ENCODE measurements at places on chromosomes 1 and 21.

DNA sequence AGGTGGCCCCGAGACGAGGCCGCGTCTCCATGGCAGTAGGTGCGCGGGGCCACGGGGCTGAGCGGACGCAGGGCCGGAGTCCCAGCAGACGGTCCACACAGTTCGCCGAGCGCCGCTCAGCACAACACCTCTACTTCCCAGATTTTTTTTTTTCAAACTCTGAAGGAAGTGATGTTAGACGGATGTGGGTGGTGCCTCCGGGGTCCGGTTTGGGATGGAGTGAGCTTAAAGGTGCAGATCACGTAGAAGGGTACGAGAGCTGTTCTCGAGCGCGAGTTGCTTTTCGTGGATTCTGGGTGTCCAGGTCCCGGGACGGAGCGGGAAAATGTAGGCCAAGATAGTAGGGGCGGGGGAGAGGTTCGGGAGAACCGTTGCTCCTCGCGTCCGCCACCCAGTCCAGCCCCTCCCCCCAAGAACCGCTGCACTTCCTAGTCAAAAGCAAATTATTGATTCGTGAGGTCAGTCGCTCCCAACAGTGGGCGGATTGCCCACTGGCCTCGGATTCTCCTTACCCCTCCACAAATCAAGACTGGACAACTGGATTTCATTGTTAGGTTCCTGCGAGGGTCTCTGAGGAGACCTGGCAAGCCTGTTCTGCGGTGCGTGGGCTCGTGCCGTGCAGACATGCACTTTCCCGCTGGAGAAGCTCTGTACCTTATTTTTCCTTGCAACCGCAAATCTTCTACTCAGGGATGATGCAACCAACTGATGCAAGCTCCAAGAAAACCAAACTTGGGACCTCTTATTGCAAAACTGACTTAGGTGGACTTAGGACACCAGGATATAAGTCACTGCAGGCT, at the start of gene TXNDC12:
Gene TXNDC12, minus strand, starts transcription at position 126 of the 800 bp plus-strand sequence. Its CDS starts 95 bp downstream, at position 31.
- DNase-seq = peak; percentile 72

GRCh38 chr1:70109241-70109640, 96.1 kb downstream of the LRRC40 start:
- no peak for DNase-seq

DNA sequence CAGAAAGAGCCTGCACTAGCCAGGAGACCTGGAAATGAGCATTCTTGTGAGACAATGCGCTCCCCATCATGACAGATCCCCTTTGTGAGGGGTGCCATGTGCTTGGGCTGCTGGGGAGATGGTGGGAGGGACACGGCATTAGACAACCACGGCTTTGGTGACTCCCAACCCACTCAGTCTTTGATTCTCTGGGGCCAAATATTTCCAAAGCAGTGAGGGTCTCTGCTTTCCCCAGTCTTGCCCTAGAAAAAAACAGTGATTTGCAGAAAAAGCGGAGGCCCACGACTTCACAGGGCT, 10.2 kb downstream of the SLC45A3 start:
- no peak for DNase-seq

- no peak for DNase-seq
Measured at GRCh38 chr1:15885269-15885668, 37.8 kb downstream of the SPEN start.

DNA sequence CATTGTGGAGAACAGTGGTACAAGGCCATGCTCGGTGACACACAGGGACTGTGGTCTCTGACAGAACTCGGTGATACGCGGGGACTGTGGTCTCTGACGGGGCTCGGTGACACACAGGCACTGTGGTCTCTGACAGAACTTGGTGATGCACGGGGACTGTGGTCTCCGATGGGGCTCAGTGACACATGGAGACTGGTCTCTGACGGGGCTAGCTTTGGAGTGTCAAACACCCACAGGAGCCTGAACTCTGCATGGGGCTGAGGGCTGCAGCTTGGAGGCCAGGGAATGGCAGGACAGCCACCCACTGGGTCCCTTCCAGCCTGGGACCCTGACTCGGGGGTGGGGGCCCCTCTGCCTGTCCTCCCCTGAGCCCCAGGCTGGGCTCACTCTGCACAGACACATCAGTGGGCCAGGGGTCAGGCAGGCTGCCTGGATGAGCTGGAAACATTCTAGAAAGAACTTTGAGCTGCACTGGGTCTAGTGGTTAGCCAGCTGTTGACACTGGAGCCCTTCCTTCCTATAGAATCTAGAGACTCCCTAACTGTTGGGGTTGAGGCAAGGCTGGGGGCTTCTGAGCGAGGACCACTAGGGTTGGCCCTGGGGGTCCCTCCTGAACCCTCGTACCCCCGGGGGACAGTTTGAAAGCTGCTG, 49.8 kb downstream of the DISP3 start:
- no peak for DNase-seq

- no peak for DNase-seq
Measured at GRCh38 chr1:41827991-41828570, 90.6 kb downstream of the HIVEP3 start.

GRCh38 chr21:34623516-34623915, 8.6 kb upstream of the RCAN1 start:
- no peak for DNase-seq

GRCh38 chr1:71156590-71156989, 75.8 kb upstream of the ZRANB2 start:
- no peak for DNase-seq

DNA sequence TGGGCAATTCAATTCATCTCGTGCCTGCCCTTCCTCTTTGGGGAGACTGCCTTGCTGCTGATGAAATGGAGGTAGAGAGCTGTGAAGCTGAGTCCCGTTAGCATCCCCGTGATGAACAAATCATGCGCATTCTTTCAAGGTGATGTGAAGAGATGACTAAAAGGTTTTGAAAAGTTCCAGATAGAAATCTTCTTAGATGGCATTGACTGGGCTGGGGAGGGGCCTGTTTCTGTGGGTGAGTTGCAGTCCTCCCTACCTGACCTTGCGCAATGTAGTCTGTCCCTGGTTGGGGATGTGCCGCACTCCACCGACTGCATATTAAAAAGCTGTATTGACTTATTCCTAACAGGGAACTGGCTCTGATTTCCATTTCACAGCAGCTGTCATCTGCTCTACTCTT, 49.6 kb downstream of the ST6GALNAC3 start:
- no peak for DNase-seq

DNA sequence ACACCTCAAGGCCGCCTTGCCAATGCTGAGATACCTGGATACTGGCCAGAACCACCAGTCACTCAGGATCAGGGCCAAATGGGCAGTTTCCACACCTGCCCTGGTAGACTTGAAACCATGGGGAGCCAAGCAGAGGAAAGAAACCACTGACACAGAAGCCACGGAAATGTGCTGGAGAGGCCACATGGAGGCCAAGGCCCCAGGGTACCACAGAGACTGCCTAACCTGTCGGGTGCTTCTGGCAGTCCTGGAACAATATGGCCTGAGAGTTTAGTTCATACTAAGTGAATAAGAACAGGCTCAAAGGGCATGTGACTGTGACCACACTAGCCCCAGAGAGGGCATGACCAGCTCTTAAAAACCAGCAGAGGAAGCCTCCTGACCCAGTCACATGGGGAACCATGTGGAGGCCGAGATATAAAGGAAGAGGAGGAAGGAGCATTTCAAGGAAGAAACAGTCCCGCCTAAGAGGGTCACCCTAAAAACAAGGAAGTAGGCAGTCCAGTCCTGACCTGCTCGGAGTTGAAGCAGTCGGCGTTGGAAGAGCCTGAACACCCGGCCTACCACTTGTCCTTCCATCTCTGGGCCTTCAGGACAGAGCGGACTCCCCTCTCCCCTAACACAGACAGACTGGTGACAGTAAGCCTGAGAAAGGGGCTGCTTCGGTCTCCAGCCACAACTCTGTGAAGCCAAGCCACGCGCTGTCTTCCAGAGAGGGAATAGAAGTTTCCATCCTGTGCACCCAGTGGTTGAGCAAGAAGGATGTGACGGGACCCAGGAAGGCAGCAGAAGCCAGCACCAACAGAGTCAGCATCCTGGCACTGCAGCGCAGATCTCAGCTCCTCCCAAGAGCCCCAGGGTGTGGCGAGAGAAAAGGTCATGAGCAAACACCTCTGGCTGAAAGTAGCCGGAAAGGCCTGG, at the start of gene DENND2D:
Gene DENND2D, minus strand, starts transcription at position 766 of the 921 bp plus-strand sequence. Its CDS starts 187 bp downstream, at position 579.
- DNase-seq = peak; percentile 55

DNA sequence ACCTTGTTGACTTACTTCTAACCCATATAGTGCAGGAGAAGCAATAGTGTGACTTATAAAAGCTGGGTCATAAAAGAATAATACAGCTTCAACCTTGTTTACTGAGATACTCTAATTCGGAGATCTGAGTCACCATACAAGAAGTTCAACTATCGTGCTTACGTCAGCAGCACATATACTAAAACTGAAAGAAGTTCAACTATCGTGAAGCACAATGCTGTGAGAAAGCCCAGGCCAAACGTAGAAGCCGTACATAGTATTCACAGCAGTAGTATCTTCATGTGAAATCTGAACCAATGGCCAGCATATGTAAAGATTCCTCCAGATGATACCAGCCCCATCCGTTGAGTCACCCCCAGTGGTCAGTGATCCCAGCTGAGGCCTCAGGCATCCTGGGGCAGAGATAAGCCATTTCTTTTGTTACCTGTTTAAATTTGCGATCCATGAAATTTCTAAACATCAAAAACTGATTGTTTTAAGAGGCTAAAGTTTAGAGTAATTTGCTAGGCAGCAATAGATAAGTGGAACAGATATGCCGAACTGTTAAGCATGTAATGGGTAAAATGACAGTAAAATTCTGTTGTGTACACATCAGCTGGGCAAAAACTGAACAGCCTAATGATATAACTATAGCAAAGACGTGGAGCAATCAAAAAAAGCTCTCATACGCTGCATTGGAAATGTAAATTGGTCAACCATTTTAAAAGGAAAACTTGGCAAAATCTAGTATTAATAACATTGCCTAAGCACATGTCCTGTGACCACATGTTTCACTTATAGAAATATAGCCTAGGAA, 53.9 kb upstream of the SAMD13 start:
- DNase-seq = no peak

GRCh38 chr1:203480084-203480483, 4.5 kb downstream of the PRELP start:
- DNase-seq = no peak

GRCh38 chr1:59419361-59420140, 122.7 kb downstream of the FGGY start:
- no peak for DNase-seq

- DNase-seq = no peak
Measured at GRCh38 chr1:206128196-206128595, 11.0 kb upstream of the AVPR1B start.

DNA sequence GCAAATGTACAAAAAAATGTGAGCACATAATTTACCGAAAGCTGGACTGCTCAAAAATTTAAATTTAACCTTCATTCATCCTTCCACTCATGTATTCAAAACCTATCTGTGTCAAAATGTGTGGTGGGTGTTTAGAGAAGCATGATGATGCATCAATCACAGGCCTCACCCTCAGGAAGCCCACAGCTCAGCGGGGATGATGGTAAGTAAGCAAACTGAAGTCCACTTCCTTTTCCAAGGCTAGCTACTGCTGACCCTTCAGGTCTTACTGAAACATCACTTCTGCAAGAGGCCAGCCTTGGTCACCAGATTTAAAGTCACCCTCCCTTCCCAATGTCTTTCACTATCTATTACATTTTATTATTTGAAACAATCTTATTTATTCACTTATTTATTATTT, 254.5 kb downstream of the DNM3 start:
- DNase-seq = no peak

DNA sequence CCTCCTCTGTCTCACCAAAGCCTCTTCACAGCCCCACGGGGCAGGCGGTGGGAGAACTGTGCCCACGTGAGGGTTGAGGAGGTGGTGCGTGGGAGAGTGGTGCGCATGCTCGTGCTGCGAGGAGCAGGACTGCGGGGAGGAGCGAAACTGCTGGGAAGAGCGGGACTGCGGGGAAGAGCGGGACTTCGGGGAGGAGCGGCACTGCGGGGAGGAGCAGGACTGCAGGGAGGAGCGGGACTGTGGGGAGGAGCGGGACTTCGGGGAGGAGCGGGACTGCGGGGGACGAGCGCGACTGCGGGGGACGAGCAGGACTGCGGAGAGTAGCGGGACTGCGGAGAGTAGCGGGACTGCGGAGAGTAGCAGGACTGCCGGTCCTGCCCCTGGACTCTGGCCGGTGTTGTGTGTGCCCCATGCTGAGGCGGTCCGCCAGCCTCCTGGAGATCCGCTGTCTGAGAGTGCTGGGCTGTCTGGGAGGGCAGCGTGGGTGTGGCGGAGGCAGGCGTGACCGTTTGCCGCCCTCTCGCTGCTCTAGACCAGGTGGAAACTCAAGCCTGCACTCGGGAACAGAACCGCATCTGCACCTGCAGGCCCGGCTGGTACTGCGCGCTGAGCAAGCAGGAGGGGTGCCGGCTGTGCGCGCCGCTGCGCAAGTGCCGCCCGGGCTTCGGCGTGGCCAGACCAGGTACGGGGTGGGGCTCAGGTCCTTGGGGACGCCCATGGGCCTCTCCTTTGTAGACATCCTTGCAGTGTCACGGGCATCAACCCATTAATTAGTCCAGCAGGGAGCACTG, 24.6 kb downstream of the TNFRSF1B start:
- DNase-seq = no peak

DNA sequence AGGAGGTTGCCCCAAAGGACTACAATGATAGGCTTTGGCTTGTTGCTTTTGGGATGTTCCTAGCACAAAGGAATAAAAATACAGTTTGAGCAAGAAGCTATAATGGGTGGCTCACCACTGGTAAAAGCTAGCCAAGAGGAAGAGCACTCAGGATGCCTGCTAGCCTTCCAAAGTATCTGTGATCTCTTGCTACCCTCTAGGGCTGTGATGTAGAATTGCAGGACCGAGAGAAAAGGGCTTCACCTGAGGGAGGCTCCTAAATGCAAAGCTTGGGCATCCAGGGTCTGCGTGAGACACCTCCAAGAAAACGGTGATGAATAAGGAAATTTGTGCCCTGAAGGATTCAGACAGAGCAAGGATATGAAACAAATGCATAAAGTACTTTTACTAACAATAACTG, 17.7 kb downstream of the IVL start:
- no peak for DNase-seq

DNA sequence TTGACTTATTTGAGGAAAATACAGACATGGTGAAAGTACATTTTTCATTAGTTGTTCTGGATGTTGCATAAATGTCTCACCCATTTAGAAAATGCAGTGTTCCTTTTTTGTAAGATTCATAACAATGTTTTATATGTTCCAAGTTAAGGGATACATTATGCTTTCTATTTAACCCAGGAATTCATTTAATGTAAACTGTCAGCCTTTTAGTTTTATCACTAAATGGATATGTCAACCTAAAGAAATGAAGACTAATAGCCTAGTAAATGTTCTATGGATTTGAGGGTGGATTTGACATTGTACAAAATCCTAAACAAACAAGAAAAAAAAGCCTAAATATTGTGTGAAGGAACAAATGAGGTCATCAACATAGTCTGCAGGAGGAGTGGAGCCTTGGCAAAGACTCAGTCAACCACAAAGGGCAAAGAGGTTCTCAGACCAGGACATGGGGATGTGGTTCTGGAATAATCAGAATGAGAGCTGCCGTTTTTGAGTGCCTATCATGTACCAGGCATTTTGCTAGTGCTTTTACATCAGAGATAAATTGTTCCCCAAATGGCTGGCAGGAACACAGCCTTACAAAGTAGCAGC, 8.8 kb upstream of the INSL5 start:
- no peak for DNase-seq

GRCh38 chr21:40556442-40556968, 290.5 kb downstream of the DSCAM start:
- DNase-seq = no peak

GRCh38 chr1:195376190-195376589, 1232.0 kb downstream of the KCNT2 start:
- no peak for DNase-seq
